Astrocyte (in vitro differentiated cells and primary cell): ENCODE measurements at places on chromosomes 1 and 21.

GRCh38 chr1:34681480-34682451 lies 73.1 kb upstream of the GJB5 start:
- DNase-seq: peak; percentile 10

GRCh38 chr1:40264354-40264781 lies 6.3 kb downstream of the ZMPSTE24 start:
- peak; percentile 39 for DNase-seq

DNA sequence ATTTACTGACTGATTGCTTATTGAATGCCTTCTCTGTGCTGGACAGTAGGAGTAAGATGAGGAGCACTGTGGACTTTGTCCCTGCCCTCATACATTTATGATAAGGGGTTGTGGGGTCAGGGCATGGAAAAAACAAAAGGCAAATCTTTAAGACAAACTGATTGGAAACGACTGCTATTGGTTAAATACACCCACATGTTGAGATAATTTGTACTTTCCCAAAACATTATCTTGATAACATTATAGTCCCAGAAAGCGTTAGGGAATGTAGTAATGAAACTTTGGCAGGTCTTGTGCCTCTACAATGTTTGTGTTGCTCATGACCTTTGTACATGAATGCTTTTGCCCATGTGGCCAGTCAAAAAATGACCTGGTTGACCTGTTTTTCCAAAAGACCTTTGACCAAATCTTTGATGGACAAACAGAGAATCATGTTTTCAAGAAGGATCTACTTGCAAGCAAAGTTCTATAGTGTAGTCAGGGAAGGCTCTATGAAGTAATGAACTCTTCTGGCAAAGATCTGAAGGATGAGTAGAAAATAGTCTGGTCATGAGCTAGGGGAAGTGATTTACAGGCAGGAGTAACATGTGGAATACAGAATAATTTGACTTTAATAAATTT lies 50.9 kb downstream of the LEPR start:
- DNase-seq: no peak

DNA sequence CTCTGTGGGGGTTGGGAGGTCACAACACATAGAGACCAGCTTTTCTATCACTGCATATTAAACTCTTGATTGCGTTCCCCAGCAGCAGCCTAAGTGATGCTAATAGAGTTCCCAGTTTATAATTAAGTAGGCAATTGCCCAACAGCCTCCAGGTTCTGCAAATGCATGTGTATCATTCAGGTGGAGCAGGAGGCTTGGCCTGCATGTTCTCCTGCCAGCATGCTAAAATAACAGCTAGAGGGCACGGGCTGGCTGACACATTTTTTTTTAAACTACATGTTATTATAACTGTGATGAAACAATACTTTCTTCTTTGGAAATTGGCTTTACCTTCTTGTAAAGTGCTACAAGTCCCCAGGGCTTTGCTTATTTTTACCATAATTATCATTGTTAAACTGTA lies 10.4 kb downstream of the TCHH start:
- no peak for DNase-seq

DNA sequence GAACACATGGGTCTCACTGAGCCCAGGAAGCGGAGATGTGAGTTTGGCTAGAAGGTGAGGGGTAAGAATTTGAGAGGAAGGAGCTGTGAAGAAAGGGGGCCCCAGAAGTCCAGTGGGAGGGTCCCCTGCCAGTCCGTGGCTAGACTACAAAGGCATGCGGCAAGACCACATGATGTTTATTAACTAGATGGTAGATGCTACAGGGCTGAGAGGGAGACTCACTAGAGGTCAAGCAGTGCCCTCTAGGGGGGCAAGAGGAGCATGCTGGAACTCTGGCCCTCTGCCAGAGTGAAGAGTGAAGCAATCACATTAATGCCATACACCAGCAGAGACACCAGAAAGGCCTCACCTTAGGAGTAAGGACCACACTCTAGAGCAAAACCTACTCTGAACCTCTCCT lies 12.2 kb downstream of the KIAA0319L start:
- no peak for DNase-seq

DNA sequence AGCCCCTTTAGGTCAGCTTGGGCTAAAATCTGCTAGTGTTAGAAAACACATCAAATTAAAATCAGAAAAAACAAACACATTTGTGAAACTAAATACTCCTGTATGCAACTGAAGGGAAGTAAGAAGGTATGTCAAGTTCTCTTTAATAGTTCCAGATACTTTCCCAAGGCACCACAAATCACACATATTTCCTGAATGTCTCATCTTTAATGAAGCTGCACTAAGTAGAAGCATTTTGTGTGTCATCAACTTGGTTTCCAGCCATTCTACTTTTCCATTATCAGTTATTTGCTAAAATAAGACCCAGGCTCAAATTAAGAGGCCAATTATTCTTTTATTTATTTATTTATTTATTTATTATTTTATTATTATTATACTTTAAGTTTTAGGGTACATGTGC lies 34.7 kb downstream of the CRB1 start:
- peak; percentile 87 for DNase-seq

GRCh38 chr1:197761654-197762053 lies 13.6 kb downstream of the DENND1B start:
- DNase-seq: no peak

GRCh38 chr21:42524341-42525028 lies 10.8 kb downstream of the SLC37A1 start:
- DNase-seq: peak; percentile 56

DNA sequence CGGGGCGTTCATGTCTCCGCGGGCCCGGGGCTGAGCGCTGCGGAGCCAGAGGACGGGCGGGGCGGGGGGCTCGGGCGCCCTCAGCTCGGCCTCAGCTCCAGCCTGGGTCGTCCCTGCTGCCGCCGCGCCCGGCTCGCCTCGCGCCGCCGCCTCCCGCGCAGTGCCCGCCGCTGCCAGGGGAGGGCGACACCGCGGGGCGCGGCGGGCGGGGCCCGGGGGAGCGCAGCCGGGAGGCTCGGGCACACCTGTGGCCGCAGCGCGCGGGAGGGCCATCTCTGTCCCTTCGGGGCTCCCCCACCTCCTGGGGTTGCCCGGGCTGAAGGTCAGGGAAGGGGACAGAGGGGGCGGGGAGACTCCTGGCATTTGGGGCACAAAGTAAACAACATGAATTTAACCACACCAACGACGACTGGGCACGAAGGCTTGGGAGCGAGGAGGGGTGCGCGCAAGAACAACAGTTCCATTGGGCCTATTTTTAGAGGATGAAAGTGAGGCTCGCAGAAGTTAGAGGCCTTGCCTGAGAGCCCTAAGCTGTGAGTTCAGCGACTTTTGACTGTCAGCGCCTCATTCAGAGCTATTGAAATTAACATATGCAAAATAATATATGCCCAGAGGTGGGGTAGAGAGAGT lies at the start of gene FAM131C:
Gene FAM131C (minus strand): TSS at position 162 of the 630 bp plus-strand sequence. CDS start 209 bp downstream, outside the sequence.
- DNase-seq: no peak

DNA sequence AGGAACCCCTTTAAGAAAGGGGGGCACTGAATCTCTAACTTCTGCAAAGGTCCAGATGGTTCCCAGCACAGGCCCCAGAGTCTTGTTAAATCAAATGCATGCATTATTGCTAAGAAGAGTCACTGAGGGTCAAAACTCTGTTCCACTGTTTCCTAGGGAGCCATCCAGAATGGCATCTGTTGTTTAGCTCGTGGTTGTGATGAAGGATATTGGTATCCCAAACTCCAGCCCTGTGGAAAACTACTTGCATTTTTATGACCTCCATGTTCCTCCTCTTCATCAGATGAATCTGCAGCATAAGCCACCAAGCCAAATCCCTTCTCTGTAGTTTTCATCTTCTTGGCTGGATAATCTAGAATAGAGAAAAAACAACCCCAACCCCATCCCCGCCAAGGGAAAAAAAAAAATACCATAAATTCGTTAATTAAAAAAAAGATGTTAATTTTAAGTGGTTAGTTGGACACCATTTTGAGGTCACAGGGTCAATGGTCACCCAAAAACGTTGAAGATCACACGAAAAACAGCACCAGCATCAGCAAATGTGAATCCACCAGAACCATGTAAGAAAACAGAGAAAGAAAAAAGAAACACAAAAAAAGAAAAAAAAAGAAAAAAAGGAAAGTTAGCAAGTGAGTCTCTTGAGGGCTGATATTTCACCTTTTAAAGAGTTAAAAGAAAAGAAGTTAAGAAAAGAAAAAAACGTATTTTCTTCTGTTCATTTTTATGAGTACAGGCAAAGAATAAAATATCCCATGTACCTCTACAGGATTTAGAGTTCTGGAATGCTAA lies 3.0 kb upstream of the RIT1 start:
- no peak for DNase-seq
